GM12864 (cell line): ENCODE measurements at places on chromosomes 1 and 21.

DNA sequence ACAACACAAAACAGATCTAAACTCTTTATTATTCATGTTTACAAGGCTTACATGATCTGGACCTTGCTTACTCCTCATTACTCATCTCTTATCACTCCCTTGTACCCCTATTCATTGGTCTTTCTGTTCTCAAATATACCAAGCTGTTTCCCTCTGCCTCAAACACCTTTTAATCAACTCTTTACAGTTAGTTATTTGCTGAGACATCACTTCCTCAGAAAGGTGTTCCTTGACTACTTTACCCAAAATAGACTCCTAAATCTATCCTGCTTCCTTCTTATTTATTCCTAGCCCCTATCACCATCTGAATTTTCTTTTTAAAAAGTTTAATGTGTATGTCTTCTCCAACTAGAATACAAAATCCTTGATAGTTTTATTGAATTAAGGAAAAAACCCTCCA lies 100.6 kb upstream of the SLFNL1 start:
- no peak for DNase-seq

- DNase-seq: no peak
These were observed 22.4 kb upstream of the EPS8L3 start for GRCh38 chr1:109786112-109786480.

GRCh38 chr1:5611431-5611830 lies 380.8 kb downstream of the NPHP4 start:
- DNase-seq: no peak

- no peak for DNase-seq
These were observed 51.2 kb downstream of the OPTC start for GRCh38 chr1:203544978-203545816.

DNA sequence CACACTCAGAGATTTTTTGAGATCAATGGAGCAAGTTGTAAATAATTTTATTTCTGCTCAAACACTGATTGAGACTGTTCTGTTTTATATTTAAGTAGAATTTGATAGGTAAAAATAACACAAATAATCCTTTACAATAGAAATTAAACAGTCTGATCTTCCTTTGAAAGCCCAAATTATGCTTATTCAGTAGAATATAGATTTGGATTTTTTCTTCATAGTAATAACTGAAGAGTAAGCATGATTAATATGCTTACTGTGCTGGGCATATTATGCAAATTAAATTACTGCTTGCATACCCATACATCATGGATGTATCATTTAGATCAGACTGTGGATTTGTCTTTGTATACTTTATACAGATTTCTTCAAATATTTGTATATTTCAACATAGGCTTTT lies 121.4 kb downstream of the LEPR start:
- no peak for DNase-seq

DNA sequence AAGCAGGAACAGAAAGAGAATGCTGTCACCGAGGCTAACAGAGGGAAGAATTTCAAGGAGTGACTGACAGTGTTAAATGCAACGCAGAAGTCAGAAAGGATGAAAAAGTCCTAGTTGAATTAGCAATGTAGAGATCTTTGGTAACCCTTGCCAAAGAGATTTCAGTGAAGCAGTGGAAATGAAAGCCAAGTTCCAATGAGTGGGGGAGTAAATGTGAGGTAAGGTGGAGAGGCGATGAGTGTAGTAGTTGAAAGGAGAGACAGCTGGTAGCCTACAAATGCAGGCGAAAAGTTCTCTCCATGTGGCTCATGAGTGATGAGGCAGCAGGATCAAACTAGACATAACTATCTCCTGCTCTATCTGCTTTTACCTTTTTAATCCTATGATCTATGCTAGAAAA lies 74.6 kb upstream of the IPO9 start:
- DNase-seq: no peak

GRCh38 chr1:245031041-245031440 lies 123.7 kb upstream of the KIF26B start:
- no peak for DNase-seq

DNA sequence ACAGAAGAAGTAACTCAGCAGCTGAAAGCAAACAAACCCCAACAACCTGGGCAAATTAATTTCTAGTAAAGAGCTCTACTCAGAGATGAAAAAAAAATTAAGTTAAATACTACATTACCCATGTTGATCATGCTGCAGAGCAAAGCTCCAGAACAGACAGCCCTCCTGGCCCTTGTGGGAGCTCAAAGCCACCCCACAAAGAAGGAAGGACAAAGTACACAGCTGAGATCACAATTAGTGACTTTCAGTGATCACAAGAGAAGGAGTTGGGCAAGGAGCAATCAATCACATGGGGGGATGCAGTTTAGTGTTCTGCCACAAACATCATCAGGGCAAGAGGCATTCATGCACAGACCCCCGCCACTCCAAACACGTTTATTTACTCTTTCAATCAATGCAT lies 114.2 kb downstream of the DAB1 start:
- DNase-seq: no peak

GRCh38 chr1:180994262-180994661 lies 28.4 kb downstream of the STX6 start:
- DNase-seq: no peak

DNA sequence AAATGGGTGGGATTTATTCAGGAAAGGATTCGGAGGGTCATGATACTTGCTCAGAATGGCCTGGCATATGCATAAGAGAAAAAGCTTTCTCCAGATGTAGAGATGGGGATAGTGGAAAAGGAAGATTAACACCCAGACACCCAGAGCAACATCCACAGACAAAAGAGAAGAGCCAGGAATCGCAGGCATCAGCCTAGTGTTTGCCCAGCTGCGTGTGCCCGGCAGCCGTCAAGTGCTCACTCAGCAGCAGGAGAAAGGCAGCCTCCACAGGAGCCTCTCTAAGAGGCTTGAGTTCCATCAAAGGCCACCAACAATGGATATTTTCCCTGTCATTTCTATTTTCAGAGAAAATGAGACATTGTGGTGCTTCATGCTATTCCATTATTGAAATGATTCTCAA lies 54.7 kb downstream of the NTPCR start:
- DNase-seq: no peak

GRCh38 chr1:24344090-24344742 lies 25.1 kb downstream of the GRHL3 start:
- no peak for DNase-seq

DNA sequence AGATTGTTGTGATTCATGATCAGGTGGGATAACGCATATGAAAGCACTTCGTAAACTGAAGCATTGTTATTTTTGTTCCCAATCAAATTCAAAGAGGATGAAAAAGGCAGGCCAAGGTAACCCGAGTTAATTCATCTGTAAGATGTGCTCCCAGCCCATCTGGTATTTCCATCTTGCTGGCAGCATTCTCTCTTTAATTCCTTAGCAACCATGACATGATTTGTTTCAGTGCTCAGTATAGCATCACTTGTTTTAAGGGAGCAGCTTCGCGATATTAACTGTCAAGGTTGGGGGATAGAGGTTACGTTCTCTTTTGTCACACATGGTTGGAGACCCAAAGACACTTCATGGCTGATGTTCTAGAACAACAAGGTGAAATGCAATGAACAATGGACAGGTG lies 6.4 kb downstream of the TSPAN2 start:
- DNase-seq: no peak

DNA sequence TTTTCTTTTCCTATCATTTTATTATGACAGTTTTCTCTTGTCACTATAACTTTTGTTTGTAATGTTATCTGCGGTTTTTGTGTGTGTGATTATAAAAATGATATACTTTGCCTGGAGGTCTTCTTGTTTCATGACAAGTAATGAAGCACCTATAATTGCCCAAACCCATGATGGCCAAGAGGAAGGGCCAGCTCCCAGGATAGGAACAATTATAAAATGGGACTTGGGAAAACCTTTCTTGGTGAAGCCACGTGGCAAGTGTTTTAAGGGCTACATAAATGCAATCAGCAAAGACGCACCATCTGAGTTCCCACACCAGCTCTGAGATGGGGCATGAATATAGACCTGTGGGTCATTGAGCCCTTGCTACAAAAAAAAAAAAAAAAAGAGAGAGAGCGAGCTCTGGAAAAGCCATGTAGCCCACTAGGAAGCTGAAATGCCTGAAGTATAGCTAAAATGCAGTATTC lies 462.6 kb upstream of the RUNX1 start:
- no peak for DNase-seq

DNA sequence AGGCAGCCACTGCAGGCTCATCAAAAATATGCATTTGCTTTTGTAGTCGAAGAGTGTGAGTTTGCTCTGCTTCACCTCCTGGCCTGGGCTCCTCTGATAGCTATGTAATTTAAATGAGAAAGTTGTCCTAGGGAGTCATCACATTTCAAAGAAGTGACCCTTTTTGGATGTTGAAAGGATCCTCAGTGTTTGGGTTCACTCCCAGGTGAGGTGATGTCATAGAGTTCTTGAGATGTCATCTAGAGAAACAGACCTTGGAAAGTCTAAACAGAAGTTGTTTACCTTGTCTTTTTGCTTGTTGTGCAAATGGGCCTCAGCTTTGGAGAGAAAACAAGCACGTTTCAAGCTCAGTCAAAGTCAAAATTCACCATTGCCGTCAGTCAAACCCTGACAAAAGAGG lies 92.0 kb upstream of the BARHL2 start:
- DNase-seq: no peak

GRCh38 chr21:31162827-31163226 lies 124.6 kb upstream of the KRTAP19-8 start:
- no peak for DNase-seq

DNA sequence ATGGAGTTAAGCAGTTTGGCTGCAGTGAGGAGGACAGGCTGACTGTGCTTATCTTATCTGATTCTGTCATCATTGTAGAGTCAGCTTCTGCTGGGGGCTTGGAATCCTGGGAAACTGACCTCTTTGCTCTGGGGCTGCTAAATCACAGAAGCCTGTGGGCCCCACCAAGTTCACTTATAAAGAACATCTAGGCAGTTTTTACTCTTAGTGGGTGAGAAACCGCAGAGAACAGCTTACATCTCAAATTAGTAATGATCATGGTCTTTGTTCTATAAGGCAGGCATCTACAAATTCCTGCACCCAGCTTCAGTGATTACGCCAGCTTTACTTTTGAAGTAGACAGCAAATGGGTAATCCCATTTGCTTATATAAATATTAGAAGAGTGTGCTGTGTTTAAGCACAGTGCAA lies 75.7 kb downstream of the ZC3H11B start:
- DNase-seq: no peak

DNA sequence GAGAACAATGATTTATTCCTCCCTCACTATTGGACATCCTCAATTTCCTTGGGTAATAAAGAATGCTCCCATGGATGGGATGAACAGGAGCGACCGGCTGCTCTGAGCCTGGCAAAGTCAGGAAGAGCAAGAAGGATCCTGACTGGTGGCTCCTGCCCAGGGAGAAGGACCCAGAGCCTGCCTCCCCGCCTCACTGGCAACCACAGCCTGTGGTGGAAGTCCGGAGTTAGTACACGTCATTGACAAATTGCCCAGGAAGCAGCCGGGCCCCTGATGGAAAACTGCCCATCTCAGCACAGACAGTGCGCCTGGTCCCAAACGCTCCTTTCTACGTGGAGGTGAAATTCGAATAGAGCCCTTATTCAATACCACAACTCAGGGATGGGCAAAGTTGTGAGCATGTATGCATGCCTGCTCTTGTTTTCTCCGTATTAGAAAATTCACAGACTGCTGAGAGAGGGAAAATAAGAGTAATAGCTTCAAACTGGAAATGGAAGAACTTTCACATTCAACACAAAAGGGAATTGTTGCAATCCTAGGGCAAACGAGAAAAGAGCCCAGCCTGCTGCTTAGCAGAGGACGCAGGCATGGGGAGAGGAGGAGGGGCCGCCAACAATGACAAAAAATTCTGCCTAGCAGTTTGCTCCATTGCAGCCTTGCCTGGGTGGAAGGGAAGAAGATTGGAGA lies 397.1 kb upstream of the VAMP3 start:
- no peak for DNase-seq

DNA sequence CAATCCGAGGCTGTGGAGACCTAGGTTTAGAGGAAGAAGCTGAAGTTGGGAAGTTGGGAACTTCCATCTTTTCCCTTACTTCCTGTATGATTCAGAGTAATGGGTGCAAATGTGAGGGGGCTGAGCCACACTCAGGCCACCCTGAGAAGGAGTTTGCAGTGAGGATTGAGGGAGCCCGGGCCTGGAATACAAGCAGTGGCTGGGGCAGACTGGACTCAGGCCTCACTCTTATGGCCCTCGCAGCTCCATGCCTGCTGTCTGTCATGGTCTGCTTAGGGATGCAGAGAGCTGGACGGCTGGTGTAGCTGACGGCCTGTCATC lies 73.7 kb upstream of the RAB4A start:
- no peak for DNase-seq

DNA sequence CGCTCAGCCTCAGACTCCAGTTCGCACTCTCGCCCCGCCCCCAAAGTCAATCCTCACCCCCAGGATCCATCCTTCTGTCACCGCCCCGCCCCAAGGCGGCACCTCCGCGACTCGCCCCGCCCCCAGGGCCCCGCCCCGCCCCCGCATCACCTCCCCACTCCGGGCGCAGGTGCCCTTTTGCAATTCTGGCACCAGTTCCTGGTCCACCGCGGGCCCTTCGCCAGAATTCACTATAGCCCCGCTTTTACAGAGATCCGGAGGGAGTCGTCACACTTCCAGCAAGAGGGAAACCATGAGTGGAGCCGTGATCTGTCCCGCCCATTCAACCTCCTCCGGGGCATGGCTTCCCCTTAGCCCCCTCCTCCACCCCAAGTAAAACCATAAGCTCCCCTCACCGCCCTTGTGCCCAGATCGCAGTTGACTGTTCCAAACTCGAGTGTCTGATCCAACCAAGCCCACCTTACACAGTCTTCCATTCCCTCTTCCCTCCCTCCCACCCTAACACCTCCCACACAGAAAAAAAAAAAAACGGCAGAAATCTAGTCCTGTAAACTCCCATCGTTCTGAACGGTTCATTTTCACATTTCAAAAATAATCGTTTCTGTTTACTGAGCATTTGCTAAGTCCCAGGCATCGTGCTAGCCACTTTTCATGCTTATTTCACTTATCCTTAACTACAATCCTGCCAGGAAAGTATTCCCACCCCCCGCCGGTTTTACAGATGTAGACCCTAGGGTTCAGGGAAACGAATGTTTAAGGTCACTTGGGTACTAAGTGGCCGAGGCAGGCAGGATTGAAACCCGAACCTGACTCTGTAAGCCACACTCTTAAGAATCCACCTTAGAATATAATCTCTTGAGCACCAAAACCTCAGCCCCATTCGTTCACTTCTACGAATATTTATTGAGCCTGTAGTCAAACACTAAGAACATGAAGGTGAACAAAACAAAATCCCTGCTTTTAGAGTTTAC lies 1.3 kb upstream of the DNAJC16 start:
- peak; percentile 92 for DNase-seq

- no peak for DNase-seq
These were observed at the start of gene WLS for GRCh38 chr1:68232289-68233148. Gene WLS (minus strand): TSS chr1:68232523. CDS start chr1:68232299, 224 bp downstream.

DNA sequence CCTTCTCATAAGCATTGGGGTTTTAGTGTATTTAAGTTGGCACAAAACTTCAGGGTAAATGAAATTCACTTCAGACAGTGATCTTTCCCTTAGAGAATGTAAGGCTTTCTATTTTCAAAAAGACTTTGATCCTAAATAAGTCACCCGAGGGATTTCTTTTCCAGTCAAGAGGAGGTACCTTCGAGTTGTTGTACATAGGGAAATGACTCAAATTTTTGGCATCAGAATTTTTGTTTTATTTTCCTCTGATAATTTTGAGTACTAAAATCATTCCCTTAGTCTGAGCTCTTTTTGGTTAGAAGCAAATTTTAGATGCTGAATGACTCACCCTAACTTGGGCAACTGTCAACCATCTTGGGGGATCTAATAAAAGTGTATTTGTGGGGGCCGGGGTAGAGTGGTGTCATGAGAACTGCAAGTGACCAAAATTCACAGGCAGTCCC lies 193.9 kb downstream of the DHRS3 start:
- DNase-seq: no peak

- DNase-seq: no peak
These were observed 73.5 kb upstream of the ANGPTL3 start for GRCh38 chr1:62523860-62524259.

GRCh38 chr1:21667348-21668231 lies 1.6 kb downstream of the RAP1GAP start:
- DNase-seq: no peak
